ENCODE measurements at places on chromosomes 7 and 10.

- DNase-seq = no peak
Observed at GRCh38 chr10:79948976-79949722, at the start of gene SFTPD. SFTPD (minus strand) TSS chr10:79949105; CDS start chr10:79946659, 2,446 bp downstream.

- DNase-seq = no peak
Observed at GRCh38 chr10:21279217-21279575, 246.3 kb downstream of the SKIDA1 start.

DNA sequence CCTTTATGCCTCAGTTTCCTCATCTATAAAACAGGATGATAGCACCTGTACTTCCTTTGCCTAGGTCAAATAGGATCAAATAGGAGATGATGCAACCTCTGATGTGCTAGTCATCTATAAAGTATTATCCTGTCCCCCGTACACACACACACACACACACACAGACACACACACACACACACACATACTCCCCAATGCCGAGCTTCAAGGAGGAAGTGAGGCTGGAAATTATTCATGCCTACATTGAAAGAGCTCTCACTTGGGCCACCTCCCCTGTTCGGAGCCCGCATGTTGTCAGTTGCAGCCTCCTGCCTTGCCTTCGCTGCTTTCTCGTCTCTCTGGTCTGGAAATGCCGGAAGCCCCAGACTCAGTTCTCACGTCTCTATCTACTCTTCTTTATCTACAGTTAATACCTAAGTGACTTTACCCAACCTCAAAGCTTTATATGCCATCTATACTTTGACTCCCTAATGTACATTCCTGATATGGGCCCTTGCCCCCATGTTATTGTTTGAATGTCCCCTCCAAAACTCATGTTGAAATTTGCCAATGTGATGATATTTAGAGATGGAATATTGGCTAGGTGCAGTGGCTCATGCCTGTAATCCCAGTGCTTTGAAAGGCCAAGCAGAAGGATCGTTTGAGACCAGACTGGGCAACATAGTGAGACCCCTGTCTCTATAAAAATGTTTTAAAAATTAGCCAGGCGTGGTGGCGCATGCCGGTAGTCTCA lies 6.9 kb upstream of the UBE2H start:
- no peak for DNase-seq

GRCh38 chr7:156166692-156167416 lies 354.6 kb upstream of the SHH start:
- no peak for DNase-seq

- DNase-seq = no peak
Observed at GRCh38 chr7:96614154-96614867, 95.3 kb downstream of the SEM1 start.

DNA sequence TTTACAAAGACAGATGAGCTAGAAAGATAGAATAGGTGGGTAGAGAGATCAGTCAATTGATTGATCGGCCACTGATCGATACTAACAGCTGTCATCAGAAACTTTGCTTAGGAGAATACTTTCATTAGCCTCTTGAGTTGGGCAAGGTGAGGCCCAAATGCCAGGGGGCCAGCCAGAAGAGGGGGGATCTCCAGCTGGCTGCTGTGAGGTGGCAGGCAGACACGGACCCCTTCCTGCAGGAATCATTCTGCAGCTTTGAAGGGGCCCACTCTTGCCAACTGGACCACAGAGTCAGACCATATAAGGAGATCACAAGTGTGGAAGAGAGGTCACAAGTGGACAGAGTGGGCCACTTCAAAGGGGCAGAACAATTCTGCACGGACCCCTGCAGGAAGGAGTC lies 62.9 kb upstream of the DOCK1 start:
- DNase-seq = no peak

DNA sequence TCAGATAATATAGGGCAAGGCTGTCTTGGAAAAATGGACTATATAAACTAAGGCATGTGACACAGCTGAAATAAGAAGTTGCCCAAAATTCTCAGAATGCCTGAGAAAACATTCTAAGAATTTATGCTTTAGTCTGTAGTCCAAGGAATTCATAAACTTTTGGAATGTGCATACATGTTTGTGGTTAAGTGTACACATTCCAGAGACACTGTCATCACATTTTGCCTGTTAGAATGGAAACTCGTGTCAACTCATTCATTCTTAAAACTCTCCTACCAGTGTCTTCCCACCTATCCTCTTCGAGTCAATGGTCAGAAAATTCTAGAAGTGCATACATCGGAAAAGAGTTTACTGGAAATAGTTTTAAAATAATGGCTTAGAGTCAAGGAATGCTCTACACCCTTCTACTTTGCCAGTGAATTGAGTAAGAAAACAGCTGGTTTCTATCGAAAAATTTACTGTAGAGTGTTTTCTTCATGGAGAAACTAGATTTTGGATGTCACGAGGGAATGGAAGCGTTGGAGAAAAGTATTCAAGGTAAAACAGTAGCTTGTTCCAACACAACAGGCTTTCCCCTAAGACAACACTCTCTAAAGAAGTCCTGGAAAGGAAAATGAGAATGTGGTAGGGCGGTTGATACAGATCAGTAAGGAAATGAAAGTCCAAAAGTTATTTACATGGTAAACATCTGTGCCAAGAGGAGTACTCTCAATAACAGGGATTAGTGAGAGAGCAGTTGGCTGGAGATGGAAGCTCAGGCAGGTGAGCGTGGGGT lies 1177.6 kb upstream of the C7orf33 start:
- DNase-seq = no peak

DNA sequence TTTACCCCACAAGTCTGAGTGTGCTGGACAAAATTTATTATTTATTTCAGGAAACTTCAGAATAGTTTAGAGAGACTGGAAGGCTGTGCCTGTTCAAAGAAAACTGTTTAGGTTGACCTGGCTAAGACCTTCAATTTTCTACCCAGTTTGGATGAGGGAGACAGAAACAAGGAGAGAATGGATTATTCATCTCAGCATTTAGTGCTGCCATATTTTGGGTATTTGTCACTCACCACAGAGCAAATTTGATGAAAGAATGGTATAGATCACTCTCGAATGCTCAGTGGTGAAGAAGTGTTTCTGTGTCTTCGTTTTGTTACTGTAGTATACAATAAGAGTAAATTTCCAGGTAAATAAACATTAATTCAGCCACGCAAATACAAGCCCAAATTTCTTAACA lies 71.8 kb downstream of the SEMA3C start:
- DNase-seq = no peak

GRCh38 chr10:116676633-116677032 lies 55.9 kb downstream of the PNLIPRP2 start:
- no peak for DNase-seq

- no peak for DNase-seq
Observed at GRCh38 chr10:11530806-11531205, 80.6 kb downstream of the USP6NL start.

- DNase-seq = no peak
Observed at GRCh38 chr10:86255405-86256251, 111.0 kb downstream of the GRID1 start.

DNA sequence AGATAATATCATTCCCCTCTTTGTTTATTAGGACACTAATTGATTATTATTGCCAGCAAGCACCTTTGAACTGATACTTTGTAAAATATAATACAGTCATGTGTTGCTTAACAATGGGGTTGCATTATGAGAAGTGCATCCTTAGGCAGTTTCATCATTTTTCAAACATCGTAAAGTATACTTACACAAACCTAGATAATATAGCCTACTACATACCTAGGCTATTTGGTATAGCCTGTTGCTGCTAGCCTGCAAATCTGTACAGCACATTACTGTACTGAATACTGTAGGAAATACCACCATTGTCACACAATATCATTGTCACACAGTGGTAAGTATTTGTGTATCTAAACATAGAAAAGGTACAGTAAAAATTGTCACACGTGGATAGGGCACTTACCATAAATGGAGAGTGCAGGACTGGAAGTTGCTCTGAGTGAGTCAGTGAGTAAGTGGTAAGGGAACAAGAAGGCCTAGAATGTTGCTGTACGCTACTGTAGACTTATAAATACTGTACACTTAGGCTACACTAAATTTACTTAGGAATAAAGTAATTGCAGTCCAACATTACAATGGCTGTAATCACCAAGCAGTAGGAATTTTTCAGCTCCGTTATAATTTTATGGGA lies 70.7 kb downstream of the LCOR start:
- DNase-seq = no peak

GRCh38 chr7:205115-206010 lies 13.0 kb downstream of the FAM20C start:
- DNase-seq = no peak

DNA sequence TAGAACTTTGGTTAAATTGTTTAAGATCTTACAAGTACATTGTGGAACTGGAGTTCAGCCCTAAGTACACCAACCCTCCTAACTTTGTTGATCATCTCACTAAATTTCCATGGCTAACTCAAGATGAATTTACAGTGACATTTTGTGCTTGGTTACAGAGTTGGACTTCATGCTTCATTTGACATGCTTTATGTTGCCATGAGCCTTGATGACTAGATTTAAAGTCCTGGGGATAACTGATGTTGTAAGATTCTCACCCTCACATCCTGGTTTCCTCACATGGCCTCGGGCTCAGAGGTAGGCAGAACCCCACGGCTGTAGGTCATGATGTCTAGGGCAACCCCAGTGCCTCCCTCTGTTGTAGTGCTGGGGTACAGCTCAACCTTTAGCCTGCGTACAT lies 397.2 kb upstream of the IGFBP3 start:
- DNase-seq = no peak

- no peak for DNase-seq
Observed at GRCh38 chr7:89401690-89402089, 606.2 kb upstream of the TEX47 start.
